ENCODE measurements at places on chromosomes 13 and 19.

DNA sequence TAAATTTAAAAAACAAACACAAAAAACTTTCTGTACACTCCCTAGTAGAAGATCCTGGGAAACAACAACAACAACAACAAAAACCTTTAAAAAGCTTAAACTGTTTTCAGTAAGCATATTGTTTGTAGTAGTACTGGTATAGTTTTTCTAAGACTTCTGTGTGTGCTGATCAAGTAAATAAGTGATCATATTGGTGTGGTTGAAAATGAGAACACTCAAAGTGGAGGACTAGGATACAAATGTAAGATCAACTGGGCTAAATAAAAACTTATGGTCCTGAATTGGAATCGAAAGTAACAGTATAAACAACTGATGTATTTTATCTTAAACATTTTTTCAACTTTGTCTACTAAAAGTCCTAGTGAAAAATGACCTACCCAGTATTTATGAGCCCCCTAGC lies 135.5 kb downstream of the FOXO1 start:
- DNase-seq: no peak

DNA sequence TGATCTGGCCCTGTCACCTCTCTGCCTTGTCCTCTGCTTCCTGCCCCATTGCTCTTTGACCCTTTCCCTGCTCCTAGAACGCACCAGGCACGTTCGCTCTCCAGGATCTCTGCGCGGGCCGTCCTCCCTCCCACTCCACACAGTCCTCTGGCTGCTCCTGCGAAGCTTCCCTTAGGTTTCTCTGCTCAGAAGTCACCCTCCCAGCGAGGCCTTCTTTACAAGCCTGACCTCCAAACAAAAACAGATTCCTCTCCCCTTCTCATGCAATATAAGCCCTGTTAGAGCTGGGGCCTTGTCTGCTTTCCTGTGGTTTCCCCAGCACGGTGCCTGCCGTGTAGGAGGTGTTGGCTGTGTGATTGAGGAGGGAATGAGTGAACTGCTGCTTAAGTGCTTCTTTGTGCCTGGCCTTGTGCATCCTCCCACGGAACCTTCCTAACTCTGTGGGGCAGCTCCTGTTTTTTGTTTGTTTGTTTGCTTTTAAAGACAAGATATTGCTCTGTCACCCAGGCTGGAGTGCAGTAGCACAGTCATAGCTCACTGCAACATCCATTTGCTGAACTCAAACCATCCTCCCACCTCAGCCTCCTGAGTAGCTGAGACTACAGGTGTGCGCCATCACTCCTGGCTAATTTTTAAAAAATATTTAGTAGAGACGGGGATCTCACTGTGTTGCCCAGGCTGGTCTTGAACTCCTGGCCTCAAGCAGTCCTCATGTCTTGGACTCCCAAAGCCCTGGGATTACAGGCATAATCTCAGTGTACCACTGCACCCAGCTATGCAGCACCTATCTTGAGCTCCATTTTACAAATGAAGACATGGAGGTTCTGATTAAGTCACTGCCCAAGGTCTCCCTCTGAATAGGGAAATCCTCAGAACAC lies 82.0 kb downstream of the SIPA1L3 start:
- no peak for DNase-seq

- no peak for DNase-seq
These were observed 525.6 kb downstream of the SUCLA2 start for GRCh38 chr13:47475441-47475948.

DNA sequence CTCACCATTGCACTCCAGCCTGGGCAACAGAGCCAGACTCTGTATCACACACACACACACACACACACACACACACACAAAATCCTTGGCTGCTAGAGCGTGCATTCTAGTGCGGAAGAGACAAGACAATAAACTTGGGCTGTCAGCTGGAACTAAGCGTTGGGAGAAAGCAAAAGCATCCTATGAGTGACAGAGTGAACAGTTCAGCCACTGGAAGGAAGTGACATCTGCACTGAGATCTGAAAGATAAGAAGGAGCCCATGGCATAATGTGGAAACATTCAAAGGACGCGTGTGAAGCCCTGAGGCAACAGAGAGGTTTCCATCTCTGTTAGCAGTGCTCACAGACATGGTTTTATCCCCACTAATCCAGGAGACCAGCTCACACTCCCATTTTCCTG lies 3.5 kb upstream of the SLC1A5 start:
- DNase-seq: no peak

DNA sequence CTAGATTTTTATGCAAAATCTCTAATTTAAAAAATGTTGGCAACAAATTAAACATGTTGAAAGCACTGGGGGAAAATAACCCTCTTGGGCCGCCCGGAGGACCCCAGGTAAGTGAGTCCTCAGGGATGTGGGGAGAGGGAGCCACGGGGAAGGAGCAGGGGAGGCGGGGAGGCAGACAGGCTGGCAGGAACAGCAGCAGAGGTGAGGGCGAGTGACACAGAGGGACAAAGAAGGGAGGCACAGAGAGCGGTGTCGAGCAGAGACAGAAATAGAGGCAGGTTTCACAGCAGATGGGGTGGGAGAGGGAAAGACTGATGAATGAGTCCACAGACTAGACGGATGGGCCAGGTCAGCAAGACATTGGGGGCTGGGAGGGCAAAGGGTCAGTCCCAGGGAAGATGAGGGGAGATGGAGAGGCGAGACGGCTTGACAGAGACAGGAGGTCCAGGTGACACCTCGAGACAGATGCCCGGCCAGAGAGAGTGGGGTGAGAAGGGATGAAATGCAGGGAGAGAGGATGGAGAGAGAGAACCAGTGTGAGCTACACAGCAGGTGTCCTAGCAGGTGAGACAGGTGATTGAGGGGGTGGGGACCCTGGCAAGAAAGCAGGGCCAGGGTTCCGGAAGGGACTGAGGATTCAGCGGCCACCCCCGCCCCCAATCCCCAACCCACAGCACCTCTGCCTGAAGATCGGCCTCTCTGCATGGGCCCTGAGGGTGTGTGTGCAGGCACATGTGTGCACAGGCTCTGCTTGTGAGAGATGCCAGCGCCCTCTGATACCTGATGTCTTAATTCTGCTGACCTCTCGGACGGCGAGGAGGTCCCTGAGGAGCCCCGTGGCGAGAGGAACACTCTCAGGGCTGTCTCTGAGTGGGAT lies 3.8 kb downstream of the LRRC4B start:
- DNase-seq: no peak

DNA sequence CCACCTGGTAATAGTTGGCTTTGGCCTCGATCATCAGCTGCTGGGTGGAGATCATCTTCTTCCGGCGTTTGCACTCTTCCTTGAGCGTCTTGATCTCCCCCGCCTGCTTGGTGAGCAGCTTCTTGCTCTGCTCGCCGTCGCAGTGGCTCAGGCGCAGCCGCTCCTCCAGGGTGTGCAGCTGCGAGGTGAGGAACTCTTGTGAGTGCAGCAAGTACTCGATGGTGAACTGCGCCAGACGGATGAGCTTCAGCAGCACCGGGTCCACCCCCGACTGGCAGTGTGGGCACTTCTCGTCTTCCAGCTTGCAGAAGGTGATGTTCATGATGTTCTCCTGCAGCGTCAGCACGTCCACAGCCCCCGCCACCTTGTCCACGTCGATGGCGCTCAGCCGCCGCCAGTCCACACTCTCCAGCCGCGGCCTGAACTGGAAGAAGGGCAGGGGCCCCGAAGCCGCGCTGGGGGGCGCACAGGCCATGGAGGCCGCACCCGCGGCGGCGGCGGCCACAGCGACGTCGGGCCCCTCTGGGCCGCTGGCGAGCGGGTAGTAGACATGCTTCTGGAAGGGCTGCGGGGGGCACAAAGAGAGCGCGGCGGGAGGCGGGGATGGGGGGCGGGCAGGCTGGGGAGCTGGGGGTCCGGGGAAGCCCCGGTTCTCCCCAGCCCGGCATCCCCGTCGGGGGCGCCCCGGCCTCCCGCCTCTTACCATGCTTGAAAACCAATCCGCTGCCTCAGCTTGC lies 3.0 kb downstream of the DZIP1 start:
- no peak for DNase-seq

GRCh38 chr13:22232186-22232585 lies 561.3 kb downstream of the FGF9 start:
- no peak for DNase-seq

- no peak for DNase-seq
These were observed 100.4 kb downstream of the GPR12 start for GRCh38 chr13:26660185-26660584.

DNA sequence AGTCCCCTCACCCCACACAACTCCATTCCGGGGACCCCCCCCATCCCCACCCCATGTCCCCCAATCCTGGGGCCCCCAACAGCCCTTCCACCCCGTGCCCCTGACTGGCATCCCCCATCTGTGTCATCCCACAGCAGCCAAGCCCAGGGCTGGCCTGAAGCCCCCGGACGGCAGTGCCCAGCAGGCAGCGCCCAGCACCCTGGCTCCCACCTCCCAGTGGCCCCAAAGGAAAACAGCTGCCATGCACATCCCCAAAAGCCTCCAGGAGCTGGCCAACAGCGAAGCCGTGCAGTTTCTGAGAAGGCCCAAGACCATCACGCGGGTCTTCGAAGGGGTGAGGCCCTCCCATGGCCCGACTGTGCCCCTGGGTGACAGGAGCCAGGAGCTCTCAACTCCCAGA lies 1.4 kb downstream of the SYNGR4 start:
- DNase-seq: no peak

- peak; percentile 32 for DNase-seq
These were observed 833 bp downstream of the GAMT start for GRCh38 chr19:1400281-1401137.

- no peak for DNase-seq
These were observed 3.4 kb downstream of the ITGBL1 start for GRCh38 chr13:101455863-101456262.

GRCh38 chr19:14116918-14117578 lies 514 bp downstream of the PRKACA start:
- DNase-seq: no peak

- no peak for DNase-seq
These were observed 134.7 kb downstream of the POU4F1 start for GRCh38 chr13:78468621-78469020.

- DNase-seq: no peak
These were observed 11.7 kb upstream of the IRGC start for GRCh38 chr19:43704002-43704705.

DNA sequence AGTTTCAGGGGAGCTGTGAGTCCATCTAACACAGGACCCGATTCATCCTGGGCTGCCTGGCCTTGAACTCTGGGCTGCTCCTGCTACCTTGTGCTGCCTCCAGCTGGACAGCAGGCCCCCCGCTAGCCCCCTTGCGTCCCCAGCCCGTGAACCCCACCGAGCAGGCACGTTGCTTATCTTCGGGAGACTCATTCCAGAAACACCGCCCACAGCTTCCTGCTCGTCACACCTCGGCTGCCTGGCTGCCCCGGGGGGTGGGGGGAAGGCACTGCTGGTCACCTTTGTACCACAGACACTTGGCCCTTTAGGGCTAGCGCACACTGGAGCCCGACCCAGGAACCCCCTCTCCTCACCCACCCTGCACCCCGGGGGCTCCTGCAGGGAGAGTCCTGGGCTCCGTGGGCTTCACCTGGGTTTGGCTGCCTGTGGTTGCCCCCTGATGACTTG lies 48.1 kb downstream of the CRTC1 start:
- DNase-seq: no peak

GRCh38 chr19:574658-575526 lies 2.5 kb downstream of the BSG start:
- no peak for DNase-seq

DNA sequence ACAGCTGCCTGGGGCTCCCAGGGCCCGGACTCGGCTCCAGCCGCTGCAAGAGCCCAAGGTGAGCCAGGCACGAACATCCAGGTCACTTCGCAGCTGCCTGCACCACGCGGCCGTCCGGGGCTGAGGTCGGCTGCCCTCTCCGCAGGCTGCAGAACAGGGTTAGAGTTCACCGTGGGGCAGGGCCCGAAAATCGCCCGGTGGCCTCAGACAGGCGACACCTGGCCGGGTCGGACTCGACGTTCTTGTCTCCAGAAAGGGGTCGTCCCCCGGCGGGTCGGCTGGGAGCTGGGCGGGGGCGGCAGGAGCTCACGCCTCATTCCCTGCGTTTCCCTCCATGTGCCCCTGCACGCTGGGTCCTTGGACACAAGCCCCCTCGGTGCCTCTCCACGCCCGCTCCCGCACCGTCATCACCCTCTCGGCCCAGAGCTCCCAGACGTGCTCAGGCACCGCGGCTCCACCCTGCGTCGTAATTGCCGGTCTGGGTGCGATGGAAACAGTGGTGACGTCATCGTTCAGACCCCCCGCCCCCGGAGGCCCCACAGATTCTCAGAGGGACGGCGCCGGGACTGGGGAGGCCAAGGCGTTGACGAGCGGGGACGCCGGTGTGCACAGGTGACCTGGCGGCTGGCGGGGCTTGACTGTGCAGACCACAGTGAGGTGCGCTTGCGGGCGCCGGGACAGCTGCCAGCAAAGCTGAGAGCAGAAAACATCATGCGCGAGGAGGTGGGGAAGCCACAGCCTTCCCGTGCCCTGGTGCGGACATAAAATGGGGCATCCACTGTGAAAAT lies 4.0 kb upstream of the GRIN3B start:
- peak; percentile 34 for DNase-seq

GRCh38 chr13:99809926-99810325 lies 161.6 kb downstream of the ZIC5 start:
- DNase-seq: no peak

- no peak for DNase-seq
These were observed 5.6 kb downstream of the PLEKHA4 start for GRCh38 chr19:48862827-48863226.

DNA sequence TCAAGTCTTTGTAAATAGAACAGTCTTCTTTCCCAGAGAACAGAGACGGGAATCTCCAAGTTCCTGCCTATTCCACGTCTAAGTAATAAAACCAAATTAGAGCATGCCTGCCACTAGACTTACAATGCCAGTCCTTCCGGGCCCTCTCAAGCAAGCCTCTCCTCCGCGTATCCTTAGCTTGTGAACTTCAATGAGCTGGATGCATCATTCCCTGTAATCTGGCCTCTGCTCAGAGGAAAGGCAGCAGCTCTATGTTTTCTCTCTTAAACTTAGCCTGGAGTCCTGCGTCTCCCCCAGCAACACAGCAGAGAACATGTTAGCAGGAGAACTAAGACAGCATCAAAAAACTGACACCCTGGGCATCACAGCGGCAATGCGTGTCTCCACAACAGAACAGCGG lies 8.2 kb downstream of the NALCN start:
- DNase-seq: no peak

- DNase-seq: no peak
These were observed 1.9 kb downstream of the TPM4 start for GRCh38 chr19:16077984-16078758.

GRCh38 chr13:85282876-85283275 lies 516.3 kb downstream of the SLITRK6 start:
- no peak for DNase-seq

GRCh38 chr19:27776524-27776923 lies 1436.4 kb downstream of the UQCRFS1 start:
- DNase-seq: no peak

DNA sequence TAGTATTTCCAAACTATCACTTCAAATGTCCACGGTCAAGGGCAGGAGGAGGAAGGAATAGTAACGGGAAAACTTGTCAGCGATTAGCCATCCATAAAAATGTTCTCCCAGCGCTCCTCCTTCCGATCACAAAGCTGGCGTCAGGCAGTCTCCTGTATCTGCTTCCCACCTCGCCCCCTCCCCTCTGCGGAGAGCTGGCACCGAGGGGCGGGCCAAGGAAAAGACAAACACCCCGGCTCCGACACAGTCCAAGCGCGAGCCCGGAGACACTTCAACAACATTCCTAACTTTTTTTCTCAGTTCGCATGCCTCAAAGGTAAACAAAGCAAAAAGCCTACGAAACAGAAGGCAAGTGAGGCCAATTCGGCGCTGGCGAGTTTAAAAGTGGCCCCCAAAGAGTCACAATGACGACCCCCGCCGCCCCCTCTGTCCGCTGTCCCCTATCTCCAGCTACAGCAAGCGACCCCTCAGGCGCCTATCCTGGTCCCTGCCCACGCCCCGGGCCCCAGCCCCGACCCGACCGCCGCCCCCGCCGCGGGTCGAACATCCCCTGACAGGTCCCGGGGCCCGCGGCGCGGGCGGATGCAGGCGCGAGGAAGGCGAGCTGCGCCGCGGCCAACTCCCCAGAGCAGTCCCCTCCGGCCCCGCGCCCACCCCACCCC lies 736 bp downstream of the SMAD9 start:
- DNase-seq: peak; percentile 64
